Tibial artery (tissue), 4 donors: ENCODE measurements at places on chromosomes 12 and 14.

- peak; percentile 83 for DNase-seq
Observed at GRCh38 chr12:47828976-47829482, 9.3 kb upstream of the HDAC7 start.

GRCh38 chr14:80427101-80427500 lies 215.8 kb upstream of the DIO2 start:
- DNase-seq = no peak

- no peak for DNase-seq
Observed at GRCh38 chr12:76790564-76791552, 26.9 kb downstream of the ZDHHC17 start.

DNA sequence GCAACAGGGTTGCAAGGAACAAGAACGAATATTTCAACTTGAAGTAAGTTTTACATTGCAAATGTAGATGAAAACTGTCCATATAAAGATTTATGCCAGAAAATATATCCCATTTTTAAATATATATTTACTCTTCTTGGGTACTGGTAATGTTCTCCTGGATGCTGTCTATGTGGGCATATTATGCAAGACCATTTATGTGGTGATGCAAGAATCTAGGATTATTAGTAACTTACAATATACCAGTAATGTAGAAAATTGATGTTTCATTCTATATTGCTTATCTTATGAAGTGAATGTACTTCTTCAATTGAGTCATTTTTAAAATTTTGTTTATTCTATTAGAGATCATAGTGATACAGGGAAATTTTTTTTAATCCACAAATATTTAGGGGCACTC lies 25.1 kb downstream of the FGFR1OP2 start:
- no peak for DNase-seq

DNA sequence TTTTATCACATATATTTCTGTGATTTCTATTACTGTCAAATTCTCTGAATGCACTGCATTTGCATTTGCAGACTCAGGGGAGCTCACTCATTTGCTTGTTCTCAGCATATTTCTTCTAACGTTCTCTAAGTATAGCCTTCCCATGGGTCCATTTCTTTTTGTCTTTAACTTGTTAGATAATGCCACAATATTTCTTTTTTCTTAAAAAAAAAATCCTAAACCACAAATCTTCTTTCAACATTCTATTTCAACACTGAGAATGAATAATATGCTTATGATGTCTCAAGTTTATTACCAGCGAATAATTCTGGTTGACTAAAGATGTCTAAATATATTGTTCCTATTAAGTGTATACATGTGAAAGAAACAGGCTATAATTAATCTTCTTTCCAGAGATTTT lies 200.2 kb downstream of the ANO6 start:
- no peak for DNase-seq

- no peak for DNase-seq
Observed at GRCh38 chr14:85131226-85131922, 398.6 kb upstream of the FLRT2 start.

DNA sequence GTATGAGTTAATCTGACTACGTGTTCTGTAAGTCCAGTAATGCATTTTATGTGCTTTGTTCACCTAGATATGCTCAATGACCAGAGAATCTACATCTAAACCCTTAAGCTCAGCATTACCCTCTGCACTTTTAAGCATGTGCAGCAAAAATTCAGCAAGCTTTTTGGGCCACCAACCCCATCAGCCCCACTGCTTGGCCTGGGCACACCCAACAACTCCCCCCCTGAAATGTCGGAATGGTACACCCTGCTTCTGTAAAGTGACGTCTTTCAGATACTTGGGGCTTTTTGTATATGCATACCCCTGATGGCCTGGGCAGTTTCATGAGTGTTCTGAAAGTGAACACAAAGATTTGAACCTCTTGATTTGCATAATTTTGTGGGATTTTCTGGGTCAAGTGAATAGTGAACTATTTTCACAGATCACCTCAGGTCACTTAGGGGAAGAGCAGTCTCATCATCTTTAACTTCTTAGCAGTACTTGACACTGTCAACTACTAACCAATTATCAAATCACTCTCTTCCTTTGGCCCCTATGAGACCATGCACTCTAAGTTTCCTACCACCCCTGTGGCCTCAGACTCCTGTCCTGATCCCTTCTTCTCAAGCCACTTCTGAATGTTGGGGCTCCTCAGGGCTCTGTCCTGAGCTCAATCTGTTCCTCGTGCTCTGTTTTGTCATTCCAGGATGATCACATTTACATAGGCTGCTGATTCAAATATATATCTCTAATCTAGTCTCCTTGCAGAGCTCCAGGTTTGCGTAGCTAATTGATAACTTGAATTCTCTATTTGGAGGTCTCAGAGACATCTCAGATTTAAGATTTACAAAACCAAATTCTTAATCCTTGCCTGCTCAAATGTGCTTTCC lies 36.3 kb upstream of the PPM1A start:
- no peak for DNase-seq

DNA sequence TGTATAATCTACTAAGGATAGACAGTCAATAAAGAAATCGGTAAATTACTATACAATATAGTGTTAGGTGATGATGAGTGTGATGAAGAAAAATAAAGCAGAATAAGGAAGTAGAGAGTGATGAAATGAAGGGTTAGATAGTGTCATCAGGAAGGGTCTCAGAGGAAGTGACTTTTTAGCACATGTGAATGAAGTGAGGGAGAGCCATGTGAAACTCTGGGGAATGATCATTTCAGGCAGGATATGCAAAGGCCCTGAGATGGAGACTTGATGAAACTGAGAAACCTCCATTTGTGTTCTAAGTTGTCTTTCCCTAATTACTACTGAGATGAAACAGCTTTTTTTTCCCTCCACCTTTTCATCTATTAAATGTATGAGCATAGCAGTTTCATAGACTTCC lies 19.4 kb upstream of the GNPTAB start:
- DNase-seq = no peak

DNA sequence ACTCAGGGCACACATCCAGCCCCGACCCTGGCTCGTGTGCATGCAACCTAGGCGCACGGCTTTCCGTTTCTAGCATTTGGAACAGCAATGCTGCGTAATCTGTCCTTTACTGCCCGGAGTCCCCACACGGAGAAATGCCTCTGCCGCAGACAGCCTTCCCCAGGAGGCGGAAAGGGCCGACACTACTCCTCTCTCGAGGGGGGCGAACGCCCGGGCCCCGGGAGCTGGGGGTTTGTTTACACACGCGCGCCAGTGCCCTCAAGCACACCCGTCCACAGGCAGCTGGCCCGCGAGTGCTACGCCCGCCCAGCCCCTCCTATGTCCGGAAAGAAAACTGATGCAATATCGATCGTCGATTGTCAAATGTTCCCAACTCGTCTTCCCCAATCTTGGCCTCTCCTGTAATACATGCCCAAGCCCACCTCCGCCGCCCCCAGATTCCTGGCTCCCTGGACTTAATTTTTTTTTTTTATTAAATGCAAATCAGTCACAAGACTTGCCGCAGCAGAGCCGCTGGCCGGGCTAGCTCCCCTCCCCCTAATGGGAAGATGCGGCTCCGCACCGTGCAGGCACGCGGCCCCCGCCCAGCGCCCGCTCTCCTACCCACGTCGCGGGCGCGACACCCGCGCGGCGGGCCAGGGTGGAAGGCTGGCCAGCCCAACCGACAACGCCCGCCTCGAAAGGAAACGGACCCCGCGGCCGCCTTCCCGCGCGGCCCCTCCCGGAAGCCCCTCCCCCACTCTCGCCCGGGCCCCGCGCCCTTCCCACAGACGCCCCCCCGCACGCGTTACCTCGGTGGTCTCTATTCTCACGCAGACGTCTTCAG lies 642 bp downstream of the SLC38A2 start:
- peak; percentile 87 for DNase-seq

GRCh38 chr12:28540324-28540714 lies 350.1 kb downstream of the CCDC91 start:
- DNase-seq = no peak

DNA sequence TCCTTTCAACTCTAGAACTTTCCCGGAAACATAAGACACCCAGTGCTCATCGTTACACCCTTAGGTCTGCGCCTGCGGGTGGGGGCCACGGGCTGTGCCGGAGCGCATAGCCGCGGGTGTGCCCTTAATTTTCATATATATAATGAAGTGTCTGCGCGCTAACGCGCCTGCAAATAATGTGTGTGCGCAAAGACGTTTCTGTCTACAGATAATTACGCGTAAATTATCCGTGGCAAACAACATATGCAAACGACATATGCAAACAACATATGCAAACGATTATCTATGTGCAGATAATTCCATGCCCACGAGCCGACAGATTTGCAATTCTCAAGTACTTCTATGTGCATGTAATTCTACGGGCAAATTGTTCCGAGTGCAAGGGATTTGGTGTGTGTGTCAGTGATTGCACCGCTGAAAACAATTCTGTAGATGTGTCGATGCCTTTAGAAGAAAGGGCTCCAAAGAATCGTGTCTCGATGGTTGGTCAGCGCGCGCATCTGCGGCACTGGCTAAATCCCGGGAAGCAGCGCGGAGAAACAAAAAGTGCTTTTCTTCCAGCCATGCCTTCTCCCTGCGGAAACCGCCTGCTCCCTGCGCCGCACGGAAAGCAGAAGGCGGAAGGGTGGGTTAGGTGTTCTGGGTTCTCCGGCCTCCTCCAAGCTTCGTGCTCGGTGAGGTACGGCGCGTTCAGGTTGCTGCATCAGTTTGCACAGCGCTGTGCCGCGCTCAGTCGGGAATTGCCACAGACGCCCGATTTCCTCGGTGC lies 34.5 kb upstream of the TBX5 start:
- no peak for DNase-seq

DNA sequence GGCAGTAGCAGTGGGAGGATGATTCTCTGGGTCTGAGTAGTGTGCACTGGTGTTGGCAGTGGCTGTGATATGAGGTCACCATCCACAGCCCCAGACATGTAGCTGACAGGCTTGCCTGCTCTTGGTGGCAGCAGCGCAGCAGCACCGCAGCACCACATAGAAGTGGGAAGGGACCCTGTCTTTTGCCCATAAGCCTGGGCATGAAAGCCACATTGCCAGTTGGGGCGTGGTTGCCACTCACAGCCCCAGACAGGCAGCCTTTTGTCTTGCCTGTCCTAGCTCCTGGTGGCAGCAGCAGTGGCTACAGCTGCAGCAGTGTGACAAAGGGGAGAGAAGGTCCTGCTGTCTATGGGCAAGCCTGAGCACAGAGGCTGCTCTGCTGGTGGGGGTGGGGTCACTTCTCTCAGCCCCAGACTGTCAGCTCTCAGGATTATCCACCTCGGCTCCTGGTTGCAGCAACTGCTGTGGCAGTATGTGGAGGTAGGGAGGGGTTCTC lies 71.5 kb downstream of the BRMS1L start:
- DNase-seq = no peak

- no peak for DNase-seq
Observed at GRCh38 chr14:103517174-103517566, 5.5 kb downstream of the CKB start.

DNA sequence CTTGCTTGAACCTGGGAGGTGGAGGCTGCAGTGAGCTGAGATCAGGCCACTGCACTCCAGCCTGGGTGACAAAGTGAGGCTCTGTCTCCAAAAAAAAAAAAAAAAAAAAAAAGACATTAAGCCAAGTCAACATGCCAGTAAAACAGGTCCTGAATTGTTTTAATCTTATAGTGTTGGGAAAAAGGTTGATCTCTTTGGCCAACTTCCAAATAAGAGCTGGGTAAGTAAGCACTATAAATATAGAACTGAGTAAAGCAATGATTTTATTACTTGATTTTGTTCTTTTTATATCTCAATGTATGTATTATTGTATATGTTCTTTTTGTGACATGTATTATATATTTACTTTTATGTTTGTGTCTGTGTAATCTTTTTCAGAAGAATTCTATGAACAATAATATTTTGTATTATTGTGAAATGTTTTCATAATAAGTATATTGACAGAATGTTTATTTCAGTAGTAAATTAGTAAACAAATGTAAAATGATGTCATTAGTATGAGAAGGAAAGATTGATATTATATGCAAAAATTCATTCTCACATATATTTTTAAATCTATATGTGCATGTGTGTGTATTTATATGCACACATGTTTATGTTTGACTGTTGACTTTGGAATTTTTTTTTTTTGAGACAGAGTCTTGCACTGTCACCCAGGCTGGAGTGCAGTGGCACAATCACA lies 9.6 kb upstream of the AKAP6 start:
- DNase-seq = no peak

GRCh38 chr12:90826036-90826435 lies 128.9 kb downstream of the CCER1 start:
- no peak for DNase-seq

DNA sequence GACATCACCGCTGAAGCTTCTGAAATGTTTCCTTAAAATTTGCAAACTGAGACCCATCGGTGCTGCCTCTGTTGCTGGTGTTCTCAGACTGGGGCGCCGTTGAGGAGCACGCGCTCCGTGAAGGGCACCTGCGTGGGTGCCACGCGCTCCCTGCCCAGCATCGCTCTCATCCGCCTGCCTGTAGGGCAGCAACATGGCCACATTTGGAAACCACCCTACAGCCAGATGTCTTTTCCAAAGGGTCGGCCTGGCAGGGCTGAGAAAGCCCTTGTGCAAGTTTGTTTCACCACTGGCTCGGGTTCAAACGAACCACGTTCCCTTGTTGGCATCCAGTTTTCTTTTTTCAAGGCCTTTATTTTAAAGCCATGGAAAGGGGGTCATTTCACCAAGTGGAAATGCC lies 13.9 kb downstream of the ADGRD1 start:
- DNase-seq = peak; percentile 19

- no peak for DNase-seq
Observed at GRCh38 chr12:90858252-90858651, 96.7 kb downstream of the CCER1 start.

GRCh38 chr12:95277139-95277538 lies 59.5 kb downstream of the VEZT start:
- no peak for DNase-seq

DNA sequence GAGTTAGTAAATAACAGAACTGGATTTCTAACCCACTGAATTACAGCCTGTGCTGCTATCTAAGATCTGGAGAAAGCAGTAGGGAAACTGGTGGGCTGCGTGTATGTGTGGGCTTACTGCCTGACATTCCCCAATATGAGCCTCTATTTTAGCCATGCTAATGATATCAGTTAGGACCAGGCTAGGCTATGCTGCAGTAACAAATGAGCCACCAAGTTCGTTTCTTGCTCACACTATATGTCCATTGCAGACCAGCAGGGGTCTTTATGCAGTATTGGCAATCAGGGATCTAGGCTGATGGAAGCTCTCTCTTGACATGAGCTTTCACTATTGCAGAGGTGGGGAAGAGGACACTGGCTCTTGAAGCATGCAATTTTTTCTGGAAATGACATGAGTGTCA lies 40.4 kb downstream of the FOS start:
- DNase-seq = no peak

DNA sequence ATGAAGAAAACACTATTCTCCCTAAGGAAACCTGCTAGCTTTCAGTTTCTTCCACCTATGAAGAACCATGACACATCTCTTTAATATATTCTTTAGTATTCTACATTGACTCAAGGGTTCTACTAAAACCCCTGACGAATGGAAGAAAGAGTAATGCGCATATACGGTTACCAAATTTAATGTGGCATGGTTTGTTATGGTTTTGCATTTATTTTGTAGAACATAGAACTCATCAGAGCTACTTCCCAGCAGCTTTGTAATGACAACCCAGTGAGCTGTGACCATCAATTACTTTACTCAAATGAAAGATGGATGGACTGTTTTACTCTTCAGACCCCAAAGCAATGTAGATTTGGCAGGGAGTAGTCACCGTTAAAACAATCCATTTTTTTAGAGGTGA lies 19.2 kb downstream of the PTHLH start:
- DNase-seq = no peak

- DNase-seq = no peak
Observed at GRCh38 chr14:95784137-95784536, 70.2 kb upstream of the TCL1A start.

GRCh38 chr12:66803930-66804329 lies 125.1 kb upstream of the GRIP1 start:
- no peak for DNase-seq
